Common myeloid progenitor, CD34-positive (primary cell): ENCODE measurements at places on chromosomes 2 and 18.

DNA sequence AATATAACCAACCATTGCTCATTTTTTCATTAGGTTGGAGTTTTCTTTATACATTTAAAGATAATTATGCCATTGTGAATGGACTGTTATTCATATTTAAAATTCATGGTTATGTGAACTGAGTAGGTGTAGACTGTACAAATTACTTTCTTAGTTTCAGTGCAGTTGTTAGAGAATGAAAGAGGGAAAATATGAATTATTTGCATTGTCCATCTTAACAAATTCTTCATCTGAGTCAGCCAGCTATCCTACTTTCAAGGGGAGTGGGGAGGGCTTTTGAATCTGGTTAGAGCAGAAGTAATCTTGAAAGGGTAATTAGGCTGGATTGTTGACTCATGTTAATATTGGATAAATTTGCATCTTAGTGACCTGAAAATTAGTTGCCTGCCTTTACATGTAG lies 212.0 kb downstream of the MCFD2 start:
- no peak for DNase-seq

DNA sequence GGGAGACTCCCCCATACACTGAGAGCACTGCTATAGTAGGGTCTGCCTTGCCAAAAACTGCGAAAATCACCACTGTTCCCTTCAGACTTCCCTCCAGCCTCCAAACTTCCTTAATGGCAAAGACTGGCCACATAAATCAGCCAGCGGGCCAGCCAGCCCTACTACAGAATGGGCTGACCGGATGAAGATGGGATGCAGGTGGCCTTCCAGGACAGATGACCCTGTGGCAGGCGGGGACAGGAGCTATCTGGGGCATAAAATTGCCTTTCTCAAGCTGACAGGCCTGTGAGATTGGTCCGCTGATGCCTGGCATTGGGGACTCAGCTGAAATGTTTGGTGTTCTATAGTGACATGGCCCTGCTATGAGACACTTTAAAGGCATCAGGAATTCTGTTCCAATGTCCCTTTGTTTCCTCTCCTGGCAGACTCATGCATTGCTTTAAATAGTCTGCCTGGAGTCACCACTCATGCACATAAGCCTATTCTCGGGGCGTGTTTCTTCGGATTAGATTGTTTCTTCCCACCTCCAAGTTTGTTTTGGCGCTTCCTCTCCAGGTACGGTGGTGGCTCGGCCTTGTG lies 135.9 kb downstream of the ALPK2 start:
- DNase-seq: no peak

- DNase-seq: peak; percentile 96
These were observed 85.2 kb upstream of the NDUFV2 start for GRCh38 chr18:9017167-9017904.

DNA sequence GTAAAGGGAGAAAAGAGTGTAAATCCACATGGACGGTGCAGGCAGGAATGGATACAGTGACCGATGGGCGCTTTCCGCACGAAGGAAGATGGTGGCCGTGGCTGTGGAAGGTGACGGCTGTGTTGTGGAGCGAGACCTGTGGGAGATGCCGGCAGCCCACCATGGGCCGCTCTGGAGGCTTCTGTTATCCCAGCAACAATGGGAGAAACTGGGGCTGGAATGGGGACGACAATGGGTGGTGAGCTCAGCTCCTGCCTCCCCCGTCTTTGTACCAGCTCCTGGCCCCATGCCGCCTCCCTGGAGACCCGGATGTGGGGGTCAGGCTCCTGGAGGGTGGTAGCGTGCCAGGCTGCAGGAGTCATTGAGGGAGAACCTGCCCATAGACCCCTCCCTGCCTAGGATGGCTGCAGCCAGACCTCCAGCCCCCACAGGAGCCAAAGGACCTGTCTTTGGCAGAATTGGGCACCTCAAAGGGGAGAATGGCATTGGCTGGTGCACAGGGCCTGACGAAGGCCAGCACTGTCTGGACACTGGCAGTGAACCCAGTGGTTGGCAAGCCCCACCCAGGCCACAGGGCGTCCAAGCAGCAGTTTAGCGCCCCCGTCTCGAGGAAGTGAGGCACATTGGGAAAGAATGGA lies 72.6 kb downstream of the SLC66A2 start:
- DNase-seq: no peak

DNA sequence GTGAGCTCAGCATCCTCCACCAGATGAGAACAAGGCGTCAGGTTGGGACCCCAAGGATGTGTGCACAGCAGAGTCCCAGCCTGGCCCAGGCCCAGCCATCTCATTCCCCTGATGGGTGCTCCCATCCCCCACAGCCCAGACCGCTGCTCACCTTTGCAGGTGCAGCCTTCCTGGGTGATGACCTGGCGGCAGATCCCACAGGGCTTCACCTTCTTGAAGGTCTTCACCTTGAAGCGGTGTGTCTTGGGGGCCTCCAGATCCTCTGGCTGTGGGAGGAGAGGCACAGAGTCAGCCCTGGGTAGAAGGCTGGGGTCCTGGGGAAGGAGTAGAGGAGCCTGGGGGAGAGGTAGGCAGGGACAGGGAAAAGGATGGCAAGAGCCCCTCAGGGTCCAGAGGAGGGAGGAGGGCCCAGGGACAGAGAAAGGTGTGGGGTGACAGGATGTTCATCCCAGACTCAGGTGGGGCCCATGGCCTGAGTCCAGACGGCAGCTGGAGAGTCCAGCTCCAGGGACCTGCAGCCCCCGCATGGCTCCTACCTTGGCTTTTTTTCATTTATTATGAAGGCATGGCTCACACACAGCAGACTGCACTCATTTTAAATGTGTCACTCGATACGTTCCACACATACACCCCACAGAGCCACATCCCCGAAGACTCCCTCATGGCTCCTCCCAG lies 11.9 kb downstream of the TNS1 start:
- no peak for DNase-seq
